ENCODE measurements at places on chromosomes 1 and 21. TPM values are rescaled to one million over a fixed set of nuclear protein-coding genes. Genes with fewer than 3 reads are reported as not detected.

- H3K36me3 ChIP-seq, result no peaks in the 10 kb centered on the region
- DNase-seq, result no peak
- no peak overlapping the region for H3K27ac ChIP-seq
- H3K27me3 ChIP-seq, result no peaks in the 10 kb centered on the region
These were observed 83.4 kb upstream of the ADGRL4 start for GRCh38 chr1:79089946-79090345.

DNA sequence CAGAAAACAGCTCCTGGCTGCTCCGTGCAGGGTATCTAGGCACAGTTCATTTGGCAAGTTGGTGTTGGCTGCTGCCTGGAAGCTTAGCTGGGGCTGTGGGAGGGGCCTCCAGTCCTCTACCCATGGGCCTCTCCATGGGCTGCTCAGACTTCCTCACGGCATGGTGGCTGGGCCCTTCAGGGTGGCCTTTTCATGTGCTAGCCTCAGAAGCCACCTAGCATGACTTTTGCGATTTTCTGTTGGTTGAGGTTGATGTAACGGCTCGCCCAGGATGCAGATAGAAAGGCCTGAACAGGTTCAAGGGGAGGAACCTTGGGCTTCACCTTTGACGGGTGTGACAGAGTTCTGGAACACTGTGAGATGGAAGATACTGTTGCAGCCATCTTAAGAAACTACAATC, 25.8 kb upstream of the LHX4 start:
- H3K4me1 ChIP-seq, result no peaks in the 10 kb centered on the region
- H3K4me3 ChIP-seq, result no peak overlapping the region
- H3K27ac ChIP-seq, result no peak overlapping the region
- no peak for DNase-seq
- H3K27me3 ChIP-seq, result no peaks in the 10 kb centered on the region

GRCh38 chr1:247113094-247113497, 8.9 kb upstream of the ZNF669 start:
- H3K4me1 ChIP-seq, result no peaks in the 10 kb centered on the region
- H3K27me3 ChIP-seq, result no peaks in the 10 kb centered on the region
- no peak overlapping the region for H3K27ac ChIP-seq
- H3K4me3 ChIP-seq, result no peak overlapping the region
- DNase-seq, result no peak
- no peaks in the 10 kb centered on the region for H3K36me3 ChIP-seq

DNA sequence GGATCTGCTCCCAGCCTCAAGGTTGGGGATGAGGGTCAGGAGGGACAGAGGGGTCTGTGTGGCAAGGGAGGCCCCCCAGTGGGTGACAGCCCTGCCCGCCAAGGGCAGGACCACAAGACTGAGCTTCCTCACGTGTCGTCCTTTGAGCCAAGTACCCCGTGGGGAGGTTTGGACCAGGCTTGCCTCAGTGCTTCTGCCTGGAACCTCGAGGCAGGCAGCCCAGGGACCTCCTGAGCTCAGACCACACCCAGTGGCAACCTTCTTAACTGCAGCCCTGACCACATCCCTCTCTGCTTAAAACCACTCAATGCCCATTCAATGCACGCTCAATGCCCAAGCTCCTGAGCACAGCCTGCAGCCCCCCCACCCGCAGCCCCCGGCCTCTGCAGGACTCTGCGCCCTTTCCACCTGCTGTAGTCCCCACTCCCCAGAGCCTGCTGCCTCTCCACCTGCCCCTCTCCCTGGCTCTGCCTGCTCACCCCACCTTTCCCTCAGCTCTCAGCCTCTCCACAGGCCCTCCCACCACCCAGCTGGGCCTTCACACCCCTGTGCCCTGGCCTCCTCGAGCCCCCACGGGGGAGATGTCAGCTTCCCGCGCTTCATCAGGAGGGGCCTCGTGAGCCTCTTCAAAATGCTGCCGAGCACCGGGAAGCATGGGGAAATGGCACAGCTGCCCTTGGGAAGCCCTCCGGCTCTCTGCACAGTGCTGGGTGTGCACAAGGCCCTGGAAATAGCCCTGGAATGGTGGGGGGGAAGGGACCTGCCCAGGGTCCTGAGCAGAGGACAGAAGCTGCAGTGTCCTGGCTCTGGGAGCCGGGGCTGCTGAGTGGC, 129.3 kb upstream of the VAMP3 start:
- H3K36me3 ChIP-seq, result no peaks in the 10 kb centered on the region
- no peaks in the 10 kb centered on the region for H3K4me1 ChIP-seq
- H3K4me3 ChIP-seq, result no peak overlapping the region
- H3K27me3 ChIP-seq, result no peaks in the 10 kb centered on the region

GRCh38 chr21:25660233-25660632, 21.2 kb downstream of the JAM2 start:
- no peaks in the 10 kb centered on the region for H3K36me3 ChIP-seq
- H3K27ac ChIP-seq, result no peak overlapping the region
- no peaks in the 10 kb centered on the region for H3K4me1 ChIP-seq
- no peaks in the 10 kb centered on the region for H3K27me3 ChIP-seq
- H3K4me3 ChIP-seq, result no peak overlapping the region

DNA sequence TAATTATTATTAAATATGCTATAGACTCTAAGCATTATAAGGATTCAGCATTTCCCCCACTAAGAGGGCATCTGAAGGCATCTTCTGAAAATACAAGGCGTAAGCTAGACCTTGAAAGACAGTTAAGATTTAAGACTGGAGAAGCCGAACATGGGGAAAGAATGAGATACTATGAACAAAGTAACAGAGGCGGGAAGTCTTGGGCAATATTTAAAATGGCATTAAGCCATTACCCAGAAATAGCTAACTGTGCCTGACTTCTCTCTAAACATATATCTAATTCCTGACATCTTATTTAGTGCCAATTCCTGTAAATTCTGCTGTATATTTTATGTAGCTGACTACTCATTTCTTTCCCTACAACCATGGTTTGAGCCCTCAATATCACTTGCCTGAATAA, 20.9 kb downstream of the DPH5 start:
- H3K27me3 ChIP-seq, result no peaks in the 10 kb centered on the region
- no peak overlapping the region for H3K4me3 ChIP-seq
- H3K27ac ChIP-seq, result no peak overlapping the region
- peaks cover 18% of the 10 kb centered on the region for H3K36me3 ChIP-seq
- no peak for DNase-seq
- H3K4me1 ChIP-seq, result peaks cover 30% of the 10 kb centered on the region

DNA sequence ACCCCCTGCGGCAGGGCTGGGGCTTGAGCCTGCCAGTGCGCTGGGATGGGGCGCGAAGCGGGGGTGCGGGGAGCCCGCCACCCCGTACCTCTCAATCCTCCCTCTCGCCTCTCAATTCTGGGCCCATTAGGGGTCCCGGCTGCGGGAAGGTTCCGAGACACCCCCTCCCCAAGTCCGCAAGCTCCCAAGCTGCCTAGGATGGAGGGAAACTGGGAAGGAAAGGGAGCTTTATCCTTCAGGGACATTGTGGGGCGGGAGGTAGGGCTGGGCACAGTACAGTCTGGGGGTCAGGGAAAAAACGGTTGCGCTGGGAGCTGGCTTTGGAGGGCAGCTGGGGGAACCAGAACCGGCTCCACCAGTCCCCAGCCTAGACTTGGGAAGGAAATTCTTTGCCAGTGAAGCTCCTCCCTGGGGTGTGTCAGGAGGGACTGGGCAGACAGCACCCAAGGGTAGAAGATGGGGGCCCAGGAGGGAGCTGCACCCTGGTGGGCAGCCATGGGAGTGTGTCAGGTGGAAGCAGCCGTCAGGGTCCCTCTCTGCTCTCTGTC, 904 bp downstream of the GJB3 start:
- no peak for DNase-seq
- no peaks in the 10 kb centered on the region for H3K36me3 ChIP-seq
- H3K27me3 ChIP-seq, result no peaks in the 10 kb centered on the region
- H3K27ac ChIP-seq, result no peak overlapping the region
- no peaks in the 10 kb centered on the region for H3K4me1 ChIP-seq

- H3K27ac ChIP-seq, result no peak overlapping the region
- H3K27me3 ChIP-seq, result no peaks in the 10 kb centered on the region
- no peaks in the 10 kb centered on the region for H3K4me1 ChIP-seq
- no peak overlapping the region for H3K4me3 ChIP-seq
These were observed 15.3 kb upstream of the SYT2 start for GRCh38 chr1:202725526-202725925.

DNA sequence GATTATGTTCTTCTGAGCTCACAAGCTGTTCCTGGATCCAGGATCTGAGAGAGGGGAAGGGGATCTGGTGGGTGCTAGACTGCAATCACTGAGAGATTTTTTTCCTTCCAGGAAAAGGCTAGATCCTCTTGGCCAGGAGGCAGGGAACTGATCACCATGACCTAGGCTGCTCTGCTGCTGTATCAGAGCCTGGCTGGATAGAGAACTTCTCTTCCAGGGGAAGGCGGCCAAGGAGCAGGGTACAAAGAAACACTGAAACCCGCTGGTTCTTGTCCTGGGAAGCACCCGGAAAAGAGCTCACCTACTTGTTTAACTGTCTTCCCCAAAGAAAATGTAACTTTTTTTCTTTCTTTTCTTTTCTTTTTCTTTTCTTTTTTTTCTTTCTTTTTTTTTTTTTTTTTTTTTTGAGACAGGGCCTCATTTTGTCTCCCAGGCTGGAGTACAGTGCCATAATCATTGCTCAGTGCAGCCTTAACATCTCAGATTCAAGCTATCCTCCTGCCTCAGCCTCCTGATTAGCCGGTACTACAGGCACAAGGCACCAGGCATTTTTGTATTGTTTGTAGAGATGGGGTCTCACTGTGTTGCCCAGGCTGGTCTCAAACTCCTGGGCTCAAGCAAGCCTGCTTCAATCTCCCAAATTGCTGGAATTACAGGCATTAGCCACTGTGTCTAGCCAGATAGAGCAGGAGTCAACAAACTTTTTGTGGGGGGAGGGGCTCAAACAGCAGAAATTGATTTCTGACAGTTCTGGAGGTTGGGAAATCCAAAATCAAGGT, 12.4 kb upstream of the RPS6KA1 start:
- no peaks in the 10 kb centered on the region for H3K4me1 ChIP-seq
- no peak overlapping the region for H3K4me3 ChIP-seq
- DNase-seq, result no peak
- H3K36me3 ChIP-seq, result no peaks in the 10 kb centered on the region
- H3K27ac ChIP-seq, result no peak overlapping the region

- peaks cover 2% of the 10 kb centered on the region for H3K4me1 ChIP-seq
- H3K27ac ChIP-seq, result no peak overlapping the region
- H3K27me3 ChIP-seq, result no peaks in the 10 kb centered on the region
- H3K36me3 ChIP-seq, result no peaks in the 10 kb centered on the region
- DNase-seq, result no peak
- no peak overlapping the region for H3K4me3 ChIP-seq
These were observed 46.4 kb upstream of the TSPAN2 start for GRCh38 chr1:115135681-115136080.

- H3K4me3 ChIP-seq, result no peak overlapping the region
- no peaks in the 10 kb centered on the region for H3K36me3 ChIP-seq
- H3K27me3 ChIP-seq, result no peaks in the 10 kb centered on the region
- DNase-seq, result no peak
- H3K4me1 ChIP-seq, result peaks cover 3% of the 10 kb centered on the region
- H3K27ac ChIP-seq, result no peak overlapping the region
These were observed 58.9 kb downstream of the C1orf198 start for GRCh38 chr1:230809256-230809990.

DNA sequence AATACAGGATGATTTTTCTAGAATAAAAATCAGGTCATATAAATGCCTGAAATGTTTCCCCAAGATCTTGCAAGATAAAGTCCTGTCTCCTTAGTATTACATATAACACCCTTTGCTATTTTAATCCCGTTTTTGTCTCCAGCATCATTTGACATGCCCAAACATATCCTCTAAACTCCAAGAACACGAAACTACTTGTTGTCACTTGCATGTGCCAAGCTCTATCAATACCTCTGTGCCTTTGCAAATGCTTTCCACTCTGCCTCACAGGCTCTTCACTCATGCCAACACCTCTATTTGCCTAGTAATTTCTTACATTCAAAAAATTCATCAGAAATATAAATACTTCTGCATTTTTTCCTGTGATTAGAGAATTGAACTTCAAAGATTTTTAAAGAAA, 37.9 kb downstream of the LRRIQ3 start:
- H3K27me3 ChIP-seq, result no peaks in the 10 kb centered on the region
- no peaks in the 10 kb centered on the region for H3K36me3 ChIP-seq
- no peaks in the 10 kb centered on the region for H3K4me1 ChIP-seq
- no peak for DNase-seq

- peaks cover under 1% of the 10 kb centered on the region for H3K36me3 ChIP-seq
- DNase-seq, result no peak
- H3K27me3 ChIP-seq, result no peaks in the 10 kb centered on the region
- H3K4me1 ChIP-seq, result peaks cover 69% of the 10 kb centered on the region
- no peak overlapping the region for H3K27ac ChIP-seq
- H3K4me3 ChIP-seq, result no peak overlapping the region
These were observed 56.1 kb downstream of the KCNN3 start for GRCh38 chr1:154813846-154814505.

- DNase-seq, result peak; percentile 78
- H3K27ac ChIP-seq, result no peak overlapping the region
- H3K27me3 ChIP-seq, result no peaks in the 10 kb centered on the region
- H3K4me1 ChIP-seq, result no peaks in the 10 kb centered on the region
- H3K36me3 ChIP-seq, result no peaks in the 10 kb centered on the region
These were observed 47.8 kb upstream of the SRSF10 start for GRCh38 chr1:24027838-24028468.

DNA sequence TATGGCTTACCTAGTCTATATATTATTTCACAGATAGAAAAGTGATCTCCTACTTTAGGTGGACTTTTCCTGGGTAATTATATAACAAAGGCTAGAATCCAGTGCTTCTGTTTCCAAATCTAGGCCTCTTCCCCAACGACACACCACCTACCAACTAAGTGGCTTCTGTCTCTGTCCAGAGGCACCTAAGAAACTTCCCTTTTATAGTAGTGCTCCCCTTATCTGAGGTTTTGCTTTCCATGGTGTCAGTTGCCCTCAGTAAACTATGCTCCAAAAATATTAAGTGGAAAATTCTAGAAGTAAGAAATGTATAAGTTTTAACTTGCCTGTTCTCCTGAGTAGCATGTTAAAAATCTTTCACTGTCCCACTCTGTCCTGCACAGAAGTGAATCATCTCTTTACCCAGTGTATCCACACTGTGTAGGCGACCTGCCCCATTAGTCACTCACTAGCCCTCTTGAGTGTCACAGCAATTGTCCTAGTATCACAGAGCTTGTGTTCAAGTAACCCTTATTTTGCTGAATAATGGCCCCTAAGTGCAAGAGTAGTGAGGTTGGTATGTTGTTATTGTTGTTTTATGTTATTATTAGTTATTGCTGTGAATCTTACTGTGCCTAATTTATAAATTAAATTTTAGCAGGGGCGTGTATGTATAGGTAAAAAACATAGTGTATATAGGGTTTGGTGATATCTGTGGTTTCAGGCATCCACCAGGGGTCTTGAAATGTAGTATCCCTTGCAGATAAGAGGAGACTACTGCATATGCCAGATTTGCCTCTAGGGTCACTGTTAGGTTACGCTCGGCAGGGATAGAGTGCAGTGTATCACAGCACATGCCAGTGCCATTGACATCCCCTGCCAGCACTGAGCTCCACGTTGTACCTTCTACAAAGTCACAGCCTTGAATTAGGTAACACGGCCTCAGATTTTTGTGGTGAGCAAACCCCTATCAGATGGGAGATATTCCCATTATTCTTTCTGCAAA, 14.7 kb upstream of the CD53 start:
- H3K4me1 ChIP-seq, result no peaks in the 10 kb centered on the region
- H3K27ac ChIP-seq, result no peak overlapping the region
- DNase-seq, result no peak
- no peaks in the 10 kb centered on the region for H3K36me3 ChIP-seq
- H3K27me3 ChIP-seq, result no peaks in the 10 kb centered on the region

Gene NFASC
- 0.75 TPM for total RNA-seq

Gene ITLN2
- total RNA-seq, result not detected

Gene PRAMEF4
- not detected for total RNA-seq

Gene CDK11B
- total RNA-seq, result 11.4 TPM

Gene SYT6
- not detected for total RNA-seq

Gene CFAP74
- total RNA-seq, result not detected

Gene C1orf141
- not detected for total RNA-seq

All from Karpas-422 (cell line).